OCI-LY7 (cell line): ENCODE measurements at places on chromosomes 3 and 15.

DNA sequence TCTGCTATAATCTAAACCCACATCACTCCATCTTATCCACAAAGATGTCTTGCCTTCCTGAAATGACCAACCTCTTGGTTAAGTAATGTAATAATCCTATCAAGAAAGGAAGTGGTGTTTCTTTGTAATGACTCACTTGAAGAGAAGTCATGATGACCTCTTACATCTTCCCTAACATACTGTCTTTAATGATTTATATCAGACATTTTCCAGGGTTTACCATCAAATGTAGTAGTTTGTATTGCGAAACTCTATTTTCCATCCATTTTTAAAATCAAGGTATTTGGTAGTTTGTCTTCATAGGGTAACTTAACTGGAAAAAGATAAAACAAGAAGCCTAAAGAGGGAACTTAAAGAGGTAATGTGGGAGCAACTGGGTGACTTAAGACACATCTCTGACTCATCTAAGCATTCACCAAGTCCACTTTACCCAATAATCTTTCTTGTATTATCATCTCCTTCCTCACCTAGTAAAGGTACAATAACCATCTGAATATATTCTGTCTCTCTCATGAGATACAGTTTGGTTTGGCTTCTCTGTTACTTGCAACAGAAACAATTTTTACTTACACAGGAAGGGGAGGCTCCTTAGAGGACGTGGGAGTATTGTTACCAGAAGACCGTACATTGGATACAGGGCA, 5.7 kb upstream of the MAPK6 start:
- DNase-seq, result no peak

DNA sequence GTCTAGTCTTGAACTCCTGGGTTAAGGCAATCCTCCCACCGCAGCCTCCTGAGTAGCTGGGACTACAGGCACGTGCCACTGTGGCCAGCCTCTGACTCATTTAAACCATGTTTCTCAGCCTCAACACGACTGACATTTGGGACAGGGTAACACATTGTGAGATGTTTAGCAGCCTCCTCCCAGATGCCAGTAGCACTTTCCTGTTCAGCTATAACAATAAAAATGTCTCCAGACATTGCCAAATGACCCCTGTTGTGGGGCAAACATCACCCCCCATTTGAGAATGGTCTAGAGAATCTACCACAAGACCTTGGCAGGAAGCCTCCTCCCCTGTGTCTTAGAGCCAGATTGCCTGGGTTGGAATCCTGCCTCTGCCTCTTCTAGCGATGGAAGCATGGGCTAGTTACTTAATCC, 8.4 kb downstream of the TMEM40 start:
- no peak for DNase-seq

- peak; percentile 79 for DNase-seq
These were observed 40.9 kb upstream of the IDH2 start for GRCh38 chr15:90143166-90143655.

- no peak for DNase-seq
These were observed 42.6 kb downstream of the PPCDC start for GRCh38 chr15:75065851-75066509.

- DNase-seq, result no peak
These were observed 228.3 kb downstream of the ABHD5 start for GRCh38 chr3:43919029-43919428.

GRCh38 chr3:66508461-66508860, 7.6 kb upstream of the LRIG1 start:
- DNase-seq, result no peak
